Stomach (tissue), 19 donors: ENCODE measurements at places on chromosomes 4 and X.
A peak's percentile ranks its signal among the peaks of the same experiment; 100 is the strongest.

DNA sequence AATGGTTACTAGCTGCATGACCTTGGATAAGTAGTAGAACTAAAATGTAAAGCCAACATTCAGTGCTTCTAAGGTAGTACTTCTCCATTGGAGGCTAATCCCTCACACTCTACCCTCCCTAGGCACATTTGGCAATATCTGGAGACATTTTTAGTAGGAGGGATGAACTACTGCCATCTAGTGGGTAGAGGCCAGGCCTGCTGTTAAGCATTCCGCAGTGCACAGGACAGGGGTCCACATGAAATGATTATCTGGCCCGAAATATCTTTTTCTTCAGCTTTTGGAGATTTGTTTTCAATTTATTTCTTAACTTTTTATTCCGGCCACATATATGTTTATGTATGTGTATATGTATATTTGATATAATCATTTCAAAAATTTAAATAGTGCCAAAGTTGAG lies 36.0 kb upstream of the SPANXC start:
- peak; percentile 23 for DNase-seq

- DNase-seq = no peak
Observed at GRCh38 chrX:41556958-41557357, 109.8 kb downstream of the NYX start.

- DNase-seq = peak; percentile 6
Observed at GRCh38 chrX:155611302-155611701, 1.4 kb downstream of the TMLHE start.

- DNase-seq = no peak
Observed at GRCh38 chr4:153452658-153453378, 13.3 kb upstream of the TMEM131L start.

DNA sequence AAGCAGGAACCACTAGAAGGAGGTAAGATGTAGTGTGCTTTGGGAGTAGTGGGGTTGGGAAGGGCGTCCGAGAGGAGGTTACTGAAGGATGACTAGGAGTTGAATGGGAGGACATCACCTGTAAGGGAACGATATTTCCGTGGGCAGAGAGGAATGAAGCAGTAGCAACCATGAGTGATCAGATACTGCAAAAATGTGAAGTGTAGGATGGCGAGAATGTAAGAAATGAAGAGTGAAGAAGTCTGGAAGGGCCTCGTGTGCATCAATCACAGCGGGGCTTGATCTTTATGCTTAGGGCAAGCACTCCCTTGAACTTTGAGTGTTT lies 594 bp downstream of the MSMO1 start:
- DNase-seq = no peak

DNA sequence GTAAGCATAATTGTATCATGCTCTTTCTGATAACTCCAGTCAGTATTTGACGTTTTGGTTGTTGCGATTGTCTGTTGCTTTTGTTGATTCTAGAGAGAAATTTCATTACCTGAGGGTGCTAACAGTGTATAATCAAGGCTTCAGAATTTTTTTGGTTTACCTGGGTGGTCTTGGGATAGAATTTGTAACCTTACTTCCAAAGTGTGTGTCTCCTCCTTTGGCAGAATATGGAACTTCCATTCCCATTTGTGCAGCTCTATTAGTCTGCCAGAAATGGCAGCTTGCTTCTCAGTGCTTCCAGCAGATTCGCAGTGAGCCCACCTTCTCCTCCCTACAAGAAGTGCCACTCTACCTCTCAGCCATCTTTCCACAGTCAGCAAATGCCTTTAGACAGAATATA lies 5.3 kb downstream of the COPS4 start:
- DNase-seq = no peak

DNA sequence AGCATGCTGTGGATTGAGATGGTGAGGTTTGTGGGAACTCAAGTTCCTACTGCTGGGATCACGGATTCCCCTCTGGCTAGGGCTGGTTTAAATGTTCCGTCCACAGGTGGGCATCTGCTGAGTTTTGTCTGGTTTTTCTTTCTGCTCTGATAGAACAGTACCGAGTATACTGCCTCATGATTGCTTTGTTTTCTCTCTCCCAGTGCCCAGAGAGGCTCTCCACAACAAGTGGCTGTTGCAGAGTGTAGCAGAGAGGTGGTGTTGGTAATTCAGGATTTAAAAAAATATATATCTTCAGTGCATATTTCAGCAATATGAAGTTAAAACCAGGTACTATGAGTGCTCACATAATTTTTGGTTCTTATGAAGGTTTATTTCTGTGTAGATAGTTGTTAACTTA lies 213.7 kb downstream of the TEX13C start:
- DNase-seq = no peak

DNA sequence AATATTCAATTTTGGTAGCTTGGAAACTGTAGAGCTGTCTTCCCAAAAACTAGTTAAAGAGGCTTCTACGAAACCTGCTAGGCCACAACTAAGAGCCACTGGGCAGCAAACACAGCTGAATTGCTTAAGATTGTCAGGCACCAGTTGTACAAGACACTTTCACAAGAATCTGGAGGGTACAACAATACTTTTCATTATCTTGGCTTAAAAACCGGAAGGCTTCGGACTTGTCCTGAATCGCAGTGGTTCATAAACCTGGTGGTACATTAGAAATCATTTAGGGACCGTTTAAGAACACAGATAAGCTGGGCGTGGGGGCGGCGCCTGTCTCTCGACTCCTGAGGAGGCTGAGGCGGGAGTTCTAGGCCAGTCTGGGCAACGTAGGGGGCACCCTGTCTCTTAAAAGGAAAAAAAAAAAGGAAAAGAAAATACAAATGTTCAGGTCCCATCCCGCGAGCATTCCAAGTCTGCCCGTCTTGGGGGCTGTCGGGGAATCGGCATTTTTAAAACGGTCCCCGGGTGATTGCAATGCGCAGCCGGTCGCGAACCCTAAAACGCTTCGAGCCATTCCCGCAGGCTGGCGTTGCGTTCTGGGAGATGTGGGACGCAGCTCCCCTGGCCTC lies 763 bp downstream of the PYURF start:
- DNase-seq = peak; percentile 71

DNA sequence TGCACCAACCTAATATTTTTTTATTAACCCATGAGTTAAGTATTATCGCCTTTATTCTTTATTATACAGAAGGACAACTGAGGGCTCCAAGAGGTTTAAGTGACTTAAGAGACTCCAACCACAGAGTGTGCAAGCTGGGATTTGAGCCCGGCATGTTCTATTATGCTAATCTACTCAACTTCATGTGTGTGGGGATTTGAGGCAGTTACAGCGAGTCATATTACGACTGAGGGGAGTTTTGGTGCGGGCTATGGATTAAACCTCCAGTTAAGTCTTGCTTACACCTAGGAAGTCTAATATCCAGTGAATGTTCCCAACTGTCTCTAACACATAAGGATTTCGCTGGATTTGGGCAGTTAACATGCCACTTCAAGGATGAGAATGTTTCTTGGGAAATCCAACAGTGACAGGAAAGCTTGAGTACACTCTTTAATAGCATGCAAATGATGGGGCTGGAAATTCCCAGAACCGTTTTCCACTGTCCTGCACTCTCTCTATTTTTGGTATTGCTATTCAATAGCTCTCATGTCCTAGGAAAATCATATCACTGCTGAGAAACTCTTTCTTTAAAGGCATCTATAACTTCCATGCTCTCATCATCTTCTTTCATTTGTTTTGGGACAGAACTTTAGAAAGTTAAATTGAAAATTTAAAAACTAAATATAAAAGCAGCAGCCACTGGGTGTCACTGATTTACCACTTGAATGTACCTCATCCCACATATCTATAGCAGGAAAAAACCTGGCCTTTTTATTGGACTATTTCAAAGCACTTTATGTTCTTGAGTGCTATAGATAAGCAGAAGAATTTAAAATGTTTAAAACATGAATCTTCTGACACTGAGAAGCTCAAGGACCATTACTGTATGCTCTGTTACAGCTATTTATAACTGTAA lies 165.1 kb upstream of the TTC29 start:
- peak; percentile 37 for DNase-seq

DNA sequence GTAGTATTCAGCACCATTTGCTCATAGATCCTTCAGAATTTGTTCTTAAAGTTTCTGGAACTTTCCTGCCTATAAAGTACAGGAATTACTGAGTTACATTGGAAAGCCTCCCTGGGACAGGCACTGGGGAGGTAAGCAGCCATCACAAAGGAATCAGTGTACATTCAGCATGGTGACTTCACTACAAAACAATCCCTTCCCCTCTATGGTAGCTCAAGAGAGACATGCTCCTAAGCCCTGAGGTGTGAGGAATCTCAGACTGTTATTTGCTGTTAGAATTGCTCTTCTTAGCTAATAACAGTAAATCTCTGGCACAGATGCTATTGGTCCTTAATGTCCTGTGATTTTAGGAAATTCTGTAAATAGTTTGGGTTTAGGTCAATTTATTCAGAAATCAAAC lies 1898.0 kb upstream of the PCDH7 start:
- no peak for DNase-seq

GRCh38 chr4:34861666-34862065 lies 1382.6 kb downstream of the ARAP2 start:
- no peak for DNase-seq
